HT1080 (cell line): ENCODE measurements at places on chromosomes 1 and 21. TPM values are rescaled to one million over a fixed set of nuclear protein-coding genes. Genes with fewer than 3 reads are reported as not detected.

BMP8B gene
- total RNA-seq: not detected in 2 replicates

PCP4 gene
- total RNA-seq: not detected in 2 replicates

MNDA gene
- not detected in 2 replicates for total RNA-seq

ZNF695 gene
- total RNA-seq: 5.7 and 10.9 TPM in 2 replicates

KCNA2 gene
- total RNA-seq: not detected in 2 replicates

STRIP1 gene
- total RNA-seq: 27.5 and 29.8 TPM in 2 replicates

NPR1 gene
- total RNA-seq: 0.02 and 0.03 TPM in 2 replicates

MYOC gene
- total RNA-seq: not detected in 2 replicates

GRCh38 chr1:222785529-222785928 is 29.3 kb upstream of the DISP1 start:
- DNase-seq: no peak

DNA sequence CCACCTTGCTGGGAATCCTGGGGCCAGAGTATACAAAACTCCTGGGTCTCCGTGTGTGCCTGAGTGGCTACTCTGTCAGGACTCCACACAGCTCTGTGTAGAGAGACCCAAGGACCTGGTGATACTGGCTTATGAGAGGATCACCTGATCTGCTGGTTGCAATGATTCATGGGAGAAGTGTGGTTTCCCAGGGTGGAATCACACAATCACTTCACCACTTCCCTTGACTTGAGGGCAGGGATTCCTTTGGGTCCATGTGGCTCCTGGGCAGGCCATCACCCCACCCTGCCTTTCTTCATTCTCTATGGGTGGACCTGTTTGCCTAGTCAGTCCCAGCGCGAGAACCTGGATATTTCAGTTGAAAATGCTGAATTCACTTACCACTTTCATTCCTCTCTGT is 13.3 kb downstream of the PRSS38 start:
- DNase-seq: peak; percentile 39

- no peak for DNase-seq
These were observed 95.8 kb downstream of the ARHGEF10L start for GRCh38 chr1:17635276-17635675.

DNA sequence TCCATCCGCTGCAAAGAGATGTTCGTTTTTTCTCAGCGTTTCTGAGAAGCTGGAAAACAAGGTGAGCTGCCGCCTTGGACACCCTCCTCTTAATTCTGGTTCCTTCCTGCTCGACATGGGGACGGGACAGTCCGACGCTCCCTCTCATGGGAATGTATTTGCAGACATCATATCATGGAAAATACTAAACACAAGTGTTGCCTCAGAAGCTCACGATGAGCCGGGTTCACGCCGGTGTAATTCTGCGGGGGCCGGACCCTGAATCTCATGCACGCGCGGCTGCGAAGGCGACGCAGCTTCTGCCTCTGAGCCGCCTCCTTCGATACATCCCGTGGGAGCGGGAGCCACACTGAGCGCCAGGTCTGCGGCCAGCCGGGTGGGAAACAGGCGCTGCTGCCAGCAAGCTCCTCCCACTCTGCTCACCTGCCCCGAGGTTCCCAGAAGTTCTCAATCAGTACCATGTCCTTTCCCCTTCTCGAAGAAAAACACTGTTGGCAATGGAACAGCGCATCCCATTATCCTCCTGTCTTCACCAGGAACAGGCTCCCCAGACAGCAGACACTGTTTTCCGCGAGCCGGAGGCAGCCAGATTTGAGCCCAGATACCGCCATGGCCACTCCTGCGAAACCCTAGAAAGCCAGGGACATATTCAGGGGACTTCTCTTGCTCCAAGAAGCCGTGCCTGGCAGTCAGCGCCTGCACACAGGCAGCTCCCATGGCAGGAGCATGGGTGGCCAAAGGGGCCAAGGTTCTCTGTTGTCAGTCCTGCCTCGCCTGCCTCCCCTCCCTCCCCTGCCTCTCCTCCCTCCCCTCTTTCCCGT is 98.0 kb downstream of the WDR4 start:
- DNase-seq: no peak

DNA sequence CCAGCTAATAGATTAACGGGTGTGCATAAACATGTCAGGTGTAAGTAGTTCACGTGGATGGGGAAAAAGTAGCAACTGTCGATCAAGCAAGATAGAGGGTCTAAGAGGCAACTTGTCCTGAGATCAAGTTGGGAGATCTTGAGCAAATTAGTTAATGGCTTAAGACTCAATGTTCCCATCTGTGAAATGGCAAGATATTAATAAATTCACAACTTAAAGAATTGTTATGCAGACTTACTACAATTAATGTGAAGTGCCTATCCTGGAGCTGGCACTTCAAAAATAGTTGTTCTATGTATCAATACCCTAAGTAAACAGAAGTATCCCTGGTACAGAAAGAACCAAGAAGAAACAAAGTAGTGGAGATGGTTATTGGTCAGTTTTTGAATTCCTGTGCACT is 312.4 kb downstream of the ASTN1 start:
- DNase-seq: no peak
